ENCODE measurements at places on chromosomes 7 and 10.
A peak's percentile ranks its signal among the peaks of the same experiment; 100 is the strongest.

DNA sequence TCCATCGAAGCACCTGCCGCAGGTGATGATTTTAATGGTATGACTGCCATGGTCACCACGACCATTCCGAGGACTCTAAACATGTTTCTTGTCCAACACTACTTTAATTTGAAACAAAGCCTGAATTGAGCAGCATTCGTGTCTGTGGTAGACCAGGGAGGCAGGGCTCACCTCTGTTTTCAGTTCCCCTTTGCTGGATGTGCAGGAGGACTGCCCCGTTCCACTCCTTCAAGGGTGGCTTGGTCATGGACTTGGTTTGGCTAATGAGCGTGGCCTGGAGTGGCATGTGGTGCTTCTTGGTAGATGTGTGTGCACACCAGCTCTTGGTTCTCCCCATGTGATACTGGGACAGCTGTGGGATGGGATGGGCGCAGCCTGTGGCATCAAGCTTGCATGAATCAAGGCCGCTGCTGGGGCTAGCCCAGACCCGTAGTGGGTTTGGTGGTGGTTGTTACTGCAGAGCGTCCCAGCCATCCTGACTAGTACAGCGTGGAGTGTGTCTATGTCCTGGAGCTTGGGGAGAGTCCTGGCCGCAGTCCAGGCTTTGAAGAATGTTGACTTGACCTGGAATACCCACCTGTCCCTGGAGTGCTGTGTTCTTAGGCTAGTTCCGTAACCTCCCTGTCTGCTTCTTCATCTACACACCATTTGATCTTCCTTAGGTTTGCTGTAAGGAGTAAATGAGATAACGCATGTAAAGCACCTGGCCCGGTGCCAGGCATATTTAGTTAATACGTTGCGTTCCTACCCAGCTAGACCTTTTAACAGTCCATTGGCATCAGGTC is 34.8 kb downstream of the MGMT start:
- DNase-seq = peak; percentile 18

GRCh38 chr10:73586583-73586984 is 4.6 kb downstream of the USP54 start:
- DNase-seq = no peak

GRCh38 chr10:104925232-104925851 is 284.3 kb downstream of the SORCS3 start:
- peak; percentile 60 for DNase-seq

DNA sequence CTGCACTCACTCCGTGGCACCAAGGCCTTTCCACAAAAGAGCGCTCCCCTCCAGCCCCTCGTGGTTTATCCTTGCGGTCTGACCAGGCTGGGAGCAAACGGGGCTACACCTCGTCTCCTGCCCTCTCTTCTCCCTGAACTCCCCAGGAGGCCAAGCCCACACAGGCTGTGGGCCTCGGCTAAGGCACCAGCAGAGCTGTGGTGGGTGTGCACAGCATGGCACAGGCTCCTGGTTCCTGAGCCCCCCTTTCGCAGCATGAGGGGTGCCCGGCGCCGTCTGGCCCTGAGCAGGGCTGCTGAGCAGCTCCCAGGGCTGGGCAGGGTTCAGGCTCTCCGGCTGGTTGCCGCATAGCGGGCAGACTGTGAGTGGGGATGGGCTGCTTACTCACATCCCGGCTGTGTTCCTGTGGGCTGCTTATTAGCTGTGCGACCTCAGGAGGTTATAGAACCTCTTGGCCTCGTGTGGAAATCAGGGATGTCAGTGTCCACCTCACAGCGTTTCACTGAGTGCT is 90.4 kb downstream of the ZMIZ1 start:
- DNase-seq = no peak

GRCh38 chr10:97425964-97426775 is at the start of gene PGAM1:
Gene PGAM1 (plus strand): TSS chr10:97426191. CDS start chr10:97426308, 117 bp downstream.
- peak; percentile 99 for DNase-seq

- peak; percentile 57 for DNase-seq
Observed at GRCh38 chr10:28179006-28179742, 123.7 kb downstream of the MPP7 start.

DNA sequence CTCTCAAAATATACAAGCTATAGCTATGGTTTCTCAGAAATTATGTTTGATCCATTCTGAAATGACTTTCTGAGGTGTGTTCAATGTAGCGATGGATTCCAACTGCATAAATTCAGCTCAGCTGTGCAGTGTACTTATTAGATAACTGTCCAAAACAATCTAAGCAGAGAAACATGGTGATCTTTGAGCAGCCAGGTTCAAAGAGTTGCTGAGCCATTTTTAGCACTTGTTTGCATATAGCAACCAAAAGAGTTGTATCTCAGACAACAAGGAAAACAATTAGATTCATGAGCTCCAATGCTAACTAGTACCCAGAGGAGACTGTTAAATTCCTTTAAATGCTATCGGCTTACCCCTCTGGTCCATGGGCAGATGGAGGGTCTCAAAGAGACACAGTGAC is 15.9 kb upstream of the KCNIP2 start:
- DNase-seq = peak; percentile 63

DNA sequence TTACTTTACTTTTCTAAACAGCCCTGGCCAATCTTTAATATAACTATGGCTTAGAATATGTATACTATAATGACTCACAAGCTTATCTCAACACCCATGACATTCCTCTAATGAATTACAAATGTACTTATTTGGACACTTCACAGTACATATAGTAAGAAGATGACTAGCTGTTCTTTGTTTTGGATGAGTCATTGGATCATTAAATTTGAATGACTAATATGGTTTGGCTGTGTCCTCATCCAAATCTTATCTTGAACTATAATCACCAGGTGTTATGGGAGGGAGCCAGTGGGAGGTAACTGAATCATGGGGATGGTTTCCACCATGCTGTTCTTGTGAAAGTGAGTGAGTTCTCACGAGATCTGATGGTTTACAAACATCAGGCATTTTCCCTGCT is 807.5 kb upstream of the SORCS1 start:
- no peak for DNase-seq

GRCh38 chr7:2941216-2941859 is 97.2 kb upstream of the GNA12 start:
- DNase-seq = no peak

DNA sequence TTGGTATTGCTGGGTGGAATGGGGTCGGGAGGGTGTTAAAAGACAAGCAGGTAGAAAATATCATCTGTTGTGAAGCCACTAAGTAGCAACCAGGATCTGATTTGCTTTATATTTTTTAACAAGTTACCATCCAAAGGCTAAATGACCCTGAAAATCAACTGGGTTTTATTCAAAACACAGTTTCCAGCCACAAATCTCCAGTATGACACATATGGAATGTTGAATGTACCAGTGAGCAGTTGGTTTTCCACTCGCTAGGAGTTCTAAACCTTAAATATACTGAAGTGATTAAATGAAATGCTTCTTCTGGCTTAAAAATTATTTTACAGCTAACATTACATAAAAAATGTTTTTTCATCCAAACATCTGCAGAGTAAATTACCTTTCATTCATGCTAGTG is 112.5 kb downstream of the PDE1C start:
- DNase-seq = no peak

GRCh38 chr7:30933124-30933974 is 21.7 kb downstream of the AQP1 start:
- DNase-seq = peak; percentile 0

DNA sequence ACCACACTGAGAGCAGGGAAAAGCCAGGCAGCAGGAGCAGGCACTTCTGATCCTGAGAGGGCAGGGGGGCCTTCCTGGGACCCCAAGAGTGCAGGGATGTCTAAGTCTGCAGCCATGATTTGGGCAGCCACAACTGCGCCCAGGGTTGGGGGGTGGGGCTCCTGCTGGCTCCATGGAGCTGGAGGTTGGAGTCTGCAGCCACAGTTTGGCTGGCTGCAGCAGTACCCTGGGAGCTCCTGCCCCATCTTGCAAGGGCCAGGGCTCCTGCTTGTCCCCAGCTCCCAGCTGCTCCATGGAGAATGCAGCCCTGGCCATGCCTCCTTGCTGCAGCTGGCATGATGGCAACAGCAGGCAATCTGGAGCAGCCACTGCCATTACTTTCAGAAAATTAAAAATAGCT is 679.7 kb upstream of the LRRTM3 start:
- no peak for DNase-seq

All from GM12865 (cell line).